Endothelial cell (in vitro differentiated cells): ENCODE measurements at places on chromosomes 5 and 9.

DNA sequence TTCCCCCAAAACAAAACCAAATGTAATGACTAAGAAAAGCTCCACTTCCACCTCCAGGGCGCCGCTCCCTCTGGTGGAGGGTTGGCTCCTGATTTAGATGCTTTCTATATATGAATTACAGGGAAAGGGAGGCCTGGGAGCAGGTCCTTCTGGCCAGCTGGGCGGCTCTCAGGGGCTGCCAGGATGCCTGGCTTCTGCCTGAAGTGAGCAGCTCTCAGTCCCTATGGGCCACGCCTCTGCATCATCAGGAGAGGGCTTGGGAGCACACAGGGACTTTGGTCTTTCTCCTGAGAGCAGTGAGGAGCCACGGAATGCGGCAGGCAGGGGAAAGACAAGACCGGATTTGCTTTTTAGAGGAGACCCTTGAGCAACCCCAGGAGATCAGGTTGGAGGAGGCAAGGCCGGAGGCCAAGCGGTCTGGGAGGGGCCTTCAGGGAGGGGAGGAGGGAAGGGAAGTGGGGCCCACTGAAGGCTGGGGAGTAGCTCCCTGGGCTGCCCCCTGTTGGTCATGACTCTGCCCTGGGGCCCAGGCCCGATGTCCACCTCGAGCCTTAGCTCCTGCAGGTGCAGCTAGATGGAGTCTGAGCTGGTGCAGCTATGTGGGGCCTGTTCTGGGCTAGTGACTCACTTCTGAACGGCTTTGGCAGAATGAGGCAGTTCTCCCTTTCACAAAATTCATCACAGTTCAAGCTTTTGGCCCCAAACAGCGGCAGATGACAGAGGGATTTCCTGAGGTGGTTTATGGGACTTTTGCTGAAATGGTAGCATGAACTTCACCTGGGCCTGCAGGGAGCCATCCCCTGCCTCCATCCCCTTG is 11.3 kb upstream of the GRHPR start:
- DNase-seq = peak; percentile 26

DNA sequence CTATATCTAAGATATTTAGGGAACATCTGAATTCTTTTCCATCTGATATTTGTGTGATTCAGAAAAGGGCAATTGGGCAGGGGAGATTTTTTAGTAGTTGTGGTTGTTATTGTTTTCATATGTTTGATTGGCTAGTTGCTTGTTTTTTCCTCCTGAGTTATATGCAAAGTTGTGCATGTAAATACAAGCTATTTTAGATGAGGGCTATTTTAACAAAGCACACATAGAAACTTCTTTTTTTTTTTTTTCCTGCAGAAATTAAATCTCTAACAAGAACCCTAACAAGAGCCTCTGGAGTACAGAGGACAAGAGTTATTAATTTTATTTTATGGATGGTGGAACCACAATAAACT is 559.1 kb downstream of the CETN3 start:
- no peak for DNase-seq

DNA sequence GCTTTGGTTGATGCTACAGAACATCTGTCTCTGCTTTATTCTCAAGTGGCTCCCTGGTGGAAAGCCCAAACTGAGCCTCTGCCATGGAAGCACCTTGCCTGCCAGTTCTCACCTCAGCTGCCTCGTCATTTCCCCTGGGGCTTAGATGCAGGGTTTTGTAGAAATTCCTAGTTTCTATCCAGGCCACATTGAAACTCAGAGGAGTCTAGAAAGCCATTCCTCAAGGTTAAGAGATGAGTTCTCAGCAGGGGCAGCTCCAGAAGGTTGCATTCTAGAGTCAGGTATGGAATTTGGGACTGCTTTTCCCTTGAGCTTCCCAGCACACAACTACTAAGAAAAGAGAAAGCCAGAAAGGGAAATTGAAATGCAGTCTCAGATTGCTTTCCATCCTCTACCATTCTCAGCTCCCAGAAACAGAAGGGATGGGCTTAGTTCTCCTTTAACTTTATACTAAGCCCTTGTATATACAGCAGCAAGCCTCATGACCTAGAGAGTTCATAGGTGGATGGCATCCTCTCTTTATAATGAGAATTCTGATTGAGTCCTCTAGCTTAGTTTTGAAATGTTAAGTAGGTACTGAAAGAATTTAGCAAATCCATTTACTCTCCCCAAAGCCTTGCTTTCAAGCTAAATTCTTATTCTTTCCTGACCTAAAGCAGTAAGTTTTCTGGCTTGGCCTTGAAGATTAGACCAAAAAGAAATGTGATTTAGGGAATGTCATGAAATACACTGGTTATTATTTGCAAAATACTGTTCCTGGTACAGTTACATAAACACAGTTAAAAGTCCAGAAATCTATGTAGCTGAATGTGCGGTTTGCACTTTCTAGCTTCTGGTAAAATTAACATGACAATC is 66.0 kb upstream of the MEF2C start:
- no peak for DNase-seq

DNA sequence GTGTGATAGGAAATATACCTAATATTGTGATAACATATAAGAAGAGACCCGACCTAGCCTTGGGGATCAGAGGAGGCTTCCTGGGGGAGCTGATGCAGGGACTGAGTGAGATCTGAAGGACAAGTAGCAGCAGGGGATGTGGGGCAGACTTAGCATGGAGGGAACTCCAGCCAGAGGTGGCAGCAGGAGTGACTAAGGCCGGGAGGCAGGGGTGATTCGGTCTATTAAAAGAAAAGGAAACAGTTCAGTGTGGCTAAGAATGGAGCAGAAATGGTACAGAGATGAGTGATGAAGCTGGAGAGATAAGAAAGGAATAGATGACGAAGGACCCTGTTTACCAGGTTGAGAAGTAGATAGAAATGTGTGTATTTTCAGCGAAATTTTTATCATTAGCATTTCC is 408.8 kb downstream of the ENC1 start:
- DNase-seq = no peak

DNA sequence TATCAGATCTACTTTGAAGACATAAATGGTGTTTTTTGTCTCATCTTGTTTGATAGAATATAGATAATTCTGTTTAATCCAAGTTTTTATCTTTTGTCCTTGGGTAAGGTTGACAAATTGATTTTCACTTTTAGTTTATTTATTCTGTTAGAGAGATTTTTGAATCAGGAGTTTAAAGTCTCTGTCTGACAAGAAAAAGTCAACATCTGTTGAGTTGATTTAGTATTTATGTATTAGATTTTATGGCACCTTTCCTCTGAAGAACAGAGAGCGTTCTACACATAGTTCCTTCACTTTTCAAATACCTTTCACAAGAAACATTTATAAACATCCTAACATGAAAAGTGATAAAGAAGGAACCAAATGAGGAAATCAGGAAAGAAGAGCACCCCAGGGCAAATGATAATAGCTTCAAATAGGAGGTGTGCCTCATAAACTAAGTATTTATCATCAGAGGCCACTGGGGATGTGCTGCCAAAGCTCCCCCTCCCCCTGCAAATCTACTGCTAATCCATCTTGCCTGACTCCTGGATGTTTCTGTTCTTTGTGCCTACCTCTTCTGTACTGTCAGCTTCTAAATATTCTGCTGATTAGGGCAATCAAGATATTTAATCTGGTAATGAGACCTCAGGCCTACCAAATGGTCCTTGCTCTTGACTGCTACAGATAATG is 457.7 kb upstream of the CHD1 start:
- DNase-seq = no peak

DNA sequence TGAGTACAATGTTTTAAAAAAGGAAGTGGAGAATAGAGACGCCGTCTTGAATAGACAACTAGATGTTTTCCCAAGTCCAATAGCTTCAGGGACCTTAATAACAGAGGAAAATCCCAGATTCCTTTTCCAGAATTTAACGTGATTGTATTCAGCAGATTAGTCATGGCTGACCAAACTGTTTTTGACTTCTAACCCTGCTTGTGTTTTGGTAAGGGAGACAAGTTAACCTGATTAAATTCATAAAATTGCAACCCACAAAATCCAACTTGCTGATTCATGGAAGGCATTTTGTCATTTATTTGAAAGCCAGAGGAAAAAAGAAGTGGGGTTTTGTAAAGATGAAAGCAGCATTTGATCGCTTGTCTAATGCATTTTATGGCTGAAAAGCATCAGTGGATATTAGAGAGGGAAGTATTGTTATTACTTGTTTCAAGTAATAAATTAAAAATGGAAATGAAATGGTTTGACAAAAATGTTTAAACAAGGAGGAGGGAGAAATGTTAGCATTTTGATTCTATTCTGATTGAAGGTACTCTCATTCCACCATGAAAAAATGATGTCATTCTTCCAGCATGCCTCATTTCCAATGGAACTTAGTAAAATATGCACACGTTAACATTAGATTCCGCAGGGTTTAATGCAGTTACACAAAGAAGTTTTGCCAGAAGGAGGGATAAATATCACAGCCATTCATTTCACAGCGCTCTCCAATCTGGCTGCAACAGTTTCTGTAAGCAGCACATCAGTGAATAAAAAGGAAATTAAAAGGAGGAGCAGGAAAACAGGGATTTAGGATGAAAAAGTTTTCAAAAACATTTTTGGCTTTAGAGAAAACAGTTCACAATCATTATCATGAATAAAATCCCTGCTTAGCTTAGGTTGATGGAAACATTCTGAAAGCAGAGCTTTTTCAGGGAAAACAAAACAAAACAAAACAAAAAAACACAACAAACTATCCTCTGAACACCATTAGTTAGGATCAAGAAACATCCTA is 314.7 kb downstream of the PRR16 start:
- DNase-seq = no peak

GRCh38 chr9:38622951-38623350 is 2.6 kb upstream of the ANKRD18A start:
- DNase-seq = no peak
